Muscle of arm (tissue), 14 donors: ENCODE measurements at places on chromosomes 1 and 21.
A peak's percentile ranks its signal among the peaks of the same experiment; 100 is the strongest.

DNA sequence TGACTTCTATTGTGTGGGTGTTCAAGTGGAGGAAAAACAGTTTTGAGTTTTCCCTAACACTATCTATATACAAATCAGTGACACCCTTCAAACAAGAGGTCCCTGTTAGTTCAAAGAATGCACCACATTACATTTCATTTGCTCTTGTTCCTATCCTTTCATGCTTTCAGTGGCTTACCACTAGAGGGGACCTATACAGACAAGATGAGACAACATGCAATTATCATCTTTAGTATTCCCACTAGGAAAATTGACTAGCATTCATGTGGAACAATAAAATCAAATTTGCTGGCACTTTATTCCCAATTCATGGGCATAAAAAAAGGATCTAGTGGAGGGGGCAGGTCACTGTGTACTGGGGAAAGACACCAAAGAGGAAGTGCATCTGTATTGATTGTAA is 13.3 kb upstream of the SIPA1L2 start:
- no peak for DNase-seq

- no peak for DNase-seq
Measured at GRCh38 chr1:117919376-117919775, 10.0 kb downstream of the GDAP2 start.

- DNase-seq, result no peak
Measured at GRCh38 chr1:36068866-36069265, 15.0 kb upstream of the TEKT2 start.

- DNase-seq, result no peak
Measured at GRCh38 chr1:209045331-209046057, 538.0 kb upstream of the CAMK1G start.

GRCh38 chr1:54479841-54480524 is 68.0 kb upstream of the ACOT11 start:
- no peak for DNase-seq

DNA sequence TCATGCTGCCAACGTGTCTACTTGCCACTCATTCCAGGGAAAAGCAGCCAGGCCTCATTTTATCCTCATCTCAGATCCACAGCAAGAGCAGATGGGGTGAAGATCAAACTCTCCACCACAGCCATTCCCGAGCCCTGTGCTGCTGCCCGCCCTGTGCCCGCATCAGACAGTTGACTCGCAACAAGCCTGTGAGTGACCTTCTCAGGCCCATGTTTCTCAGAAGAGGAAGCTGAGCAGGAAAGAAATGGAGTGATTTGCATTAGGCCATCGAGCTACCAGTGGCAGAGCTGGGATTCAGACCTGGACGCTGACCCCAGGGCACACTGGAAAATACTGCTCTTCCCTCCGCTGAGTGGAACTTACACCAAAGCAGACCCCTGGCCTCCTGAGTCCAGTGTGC is 1.2 kb downstream of the CNR2 start:
- DNase-seq, result no peak

- no peak for DNase-seq
Measured at GRCh38 chr1:3183411-3183810, 114.4 kb downstream of the PRDM16 start.

GRCh38 chr21:27258742-27259448 is 292.0 kb upstream of the ADAMTS5 start:
- peak; percentile 31 for DNase-seq

GRCh38 chr1:16012590-16013219 is 5.1 kb downstream of the HSPB7 start:
- peak; percentile 48 for DNase-seq

DNA sequence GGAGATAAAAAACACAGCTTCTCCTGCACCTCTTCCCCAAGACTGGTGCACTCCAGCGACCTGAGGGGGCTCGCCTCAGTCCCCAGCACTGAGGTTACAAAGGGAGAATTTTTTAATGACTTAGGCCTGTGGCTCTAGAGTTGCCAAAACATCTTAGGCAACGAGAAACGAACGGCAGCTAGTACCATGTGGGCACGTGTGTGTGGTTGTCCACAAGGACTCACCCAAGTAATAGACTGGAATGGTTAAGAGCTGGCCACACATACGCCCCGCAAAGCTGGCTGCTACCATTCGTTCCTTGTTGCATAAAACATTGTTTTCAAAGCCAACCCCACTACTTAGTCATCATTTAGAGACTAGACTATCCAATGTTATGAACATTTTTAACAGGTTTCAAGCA is 26.9 kb downstream of the RIPK4 start:
- no peak for DNase-seq

- DNase-seq, result no peak
Measured at GRCh38 chr1:114235960-114236359, 82.3 kb upstream of the SYT6 start.

GRCh38 chr1:204520834-204521709 is 4.9 kb downstream of the MDM4 start:
- DNase-seq, result no peak

DNA sequence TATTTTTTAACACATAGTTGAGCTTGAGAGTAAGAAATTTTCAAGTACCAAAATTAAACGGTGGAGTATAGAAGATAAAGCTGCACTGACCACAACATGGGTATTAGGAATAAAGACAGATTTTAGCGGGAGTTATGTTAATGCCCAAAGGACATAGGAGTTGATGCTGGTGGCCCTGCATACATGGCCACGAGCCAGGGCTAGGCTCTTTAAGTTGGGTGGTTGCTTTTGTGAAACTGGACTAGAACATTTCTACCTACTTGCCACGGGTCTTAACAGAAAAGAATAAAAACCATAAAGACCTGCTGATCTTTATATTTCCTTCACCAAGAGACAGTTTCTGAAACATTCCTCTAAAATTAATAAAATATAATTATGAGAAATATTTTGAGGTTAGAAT is 14.9 kb downstream of the EDEM3 start:
- DNase-seq, result no peak

DNA sequence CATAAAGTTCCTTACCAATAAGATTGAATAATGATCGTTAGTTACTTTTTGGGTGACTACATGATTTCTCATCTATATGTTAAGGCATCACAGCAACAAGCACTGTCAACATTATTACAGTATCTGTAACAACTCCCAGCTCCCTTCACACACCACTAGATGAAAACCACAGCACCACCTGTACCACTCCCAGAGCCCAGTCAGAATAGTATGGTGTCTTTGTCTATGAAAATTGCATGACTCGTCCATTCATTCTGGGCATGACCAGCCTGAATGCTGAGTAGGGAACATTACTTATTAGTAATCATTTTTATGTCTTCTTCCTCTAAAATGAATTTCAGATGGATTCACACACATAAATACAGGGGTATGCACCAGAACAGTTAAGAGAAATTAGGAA is 7.0 kb downstream of the OLFML2B start:
- no peak for DNase-seq

- no peak for DNase-seq
Measured at GRCh38 chr1:205324781-205325180, 3.2 kb upstream of the NUAK2 start.
